ENCODE measurements at places on chromosomes 7 and 10. TPM values are rescaled to one million over a fixed set of nuclear protein-coding genes. Genes with fewer than 3 reads are reported as not detected.
A peak's percentile ranks its signal among the peaks of the same experiment; 100 is the strongest.

- no peak overlapping the region for H3K4me3 ChIP-seq
- peaks cover 9% of the 10 kb centered on the region for H3K4me1 ChIP-seq
- H3K27ac ChIP-seq: no peak overlapping the region
- H3K36me3 ChIP-seq: no peaks in the 10 kb centered on the region
Measured at GRCh38 chr10:110841767-110842267, 29.9 kb upstream of the PDCD4 start.

JCAD gene
- 1.3 TPM for total RNA-seq

DNA sequence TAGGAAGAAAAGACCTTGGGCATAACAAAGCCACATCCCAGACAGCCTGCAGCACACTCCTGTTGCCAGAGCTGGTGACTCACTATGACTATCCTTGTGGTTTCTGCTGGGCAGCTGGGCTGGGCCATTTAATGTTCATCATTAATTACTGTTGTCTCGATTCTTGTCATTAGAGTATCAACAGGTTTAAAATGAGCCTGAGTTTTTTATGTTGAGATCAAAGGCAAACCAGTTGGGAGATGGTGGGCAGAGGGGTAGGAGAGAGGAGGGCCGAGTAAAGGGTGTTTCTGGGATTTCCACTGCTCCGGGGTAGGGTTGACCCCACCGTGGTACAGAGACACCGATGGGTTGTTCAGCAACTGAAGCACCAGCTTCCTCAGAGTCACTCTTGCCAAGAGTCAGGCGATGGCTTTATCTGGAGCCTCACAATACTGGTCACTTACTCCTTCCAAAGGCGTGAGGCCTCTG lies 128.7 kb upstream of the LYZL1 start:
- H3K27me3 ChIP-seq: no peaks in the 10 kb centered on the region
- H3K4me1 ChIP-seq: peaks cover 15% of the 10 kb centered on the region
- no peaks in the 10 kb centered on the region for H3K36me3 ChIP-seq

- H3K36me3 ChIP-seq: no peaks in the 10 kb centered on the region
- no peak for DNase-seq
Measured at GRCh38 chr7:33750177-33750576, 155.2 kb upstream of the BMPER start.

DNA sequence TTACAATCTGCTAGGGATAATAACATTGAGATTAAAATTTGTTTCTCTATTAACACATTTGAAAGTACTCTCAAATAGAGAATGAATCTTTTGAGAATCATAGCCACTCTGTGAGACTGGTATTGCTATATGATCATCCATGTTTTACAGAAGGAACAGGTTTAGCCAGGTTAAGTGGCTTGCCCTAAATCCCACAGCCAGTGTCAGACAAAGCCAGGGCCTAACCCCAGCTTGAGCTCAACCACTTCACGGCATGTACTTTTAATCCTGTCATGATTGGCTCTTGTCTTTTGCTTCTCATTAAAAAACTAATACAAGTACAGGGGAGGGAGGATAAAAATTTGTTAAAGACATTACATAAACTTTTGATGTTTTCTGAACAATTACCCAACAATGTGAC lies 3.8 kb upstream of the ZNRF2 start:
- H3K27ac ChIP-seq: no peak overlapping the region
- DNase-seq: peak; percentile 50
- peaks cover 16% of the 10 kb centered on the region for H3K4me1 ChIP-seq
- H3K4me3 ChIP-seq: no peak overlapping the region

OR2A5 gene
- total RNA-seq: not detected

KAZALD1 gene
- total RNA-seq: 0.77 TPM

TNS3 gene
- total RNA-seq: 15.0 TPM

DNA2 gene
- 85.4 TPM for total RNA-seq

DNA sequence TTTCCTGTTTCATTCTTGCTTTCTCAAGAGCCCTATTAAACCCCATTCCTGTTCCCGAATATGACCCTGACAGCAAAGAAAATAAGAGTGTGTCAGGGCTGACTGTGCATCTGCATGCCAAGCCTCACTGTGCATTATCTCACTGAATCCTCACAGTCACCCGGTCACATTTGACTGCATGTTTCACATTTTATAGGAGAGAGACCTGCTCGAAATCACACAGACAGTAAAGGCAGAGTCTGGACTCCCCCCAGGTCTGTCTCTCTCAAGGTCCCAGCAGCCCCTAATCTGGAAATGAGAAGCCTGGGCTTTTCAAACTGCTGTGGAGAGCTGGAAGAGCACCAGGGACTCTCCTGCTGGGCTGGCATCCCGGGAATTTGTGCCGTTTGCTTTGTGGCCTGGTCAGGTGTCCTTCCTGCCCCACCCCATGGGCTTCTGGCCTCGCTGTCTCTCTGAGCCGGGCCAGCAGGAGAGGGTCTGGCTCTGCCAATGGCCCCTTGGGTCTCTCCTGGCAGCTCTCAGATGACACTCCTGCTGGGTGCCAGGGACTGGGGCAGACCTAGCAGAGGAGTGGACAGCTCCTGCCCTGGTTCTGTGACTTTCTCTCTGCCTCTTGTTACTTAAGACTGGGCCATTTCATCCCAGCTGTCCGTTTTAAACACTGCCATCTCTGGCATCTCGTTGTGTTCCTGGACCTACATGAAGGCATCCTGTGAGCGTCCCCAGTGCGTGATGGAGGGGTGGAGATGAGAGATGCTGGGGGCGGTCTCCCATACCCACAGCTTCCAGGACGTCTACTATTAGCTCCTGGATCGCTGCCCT lies 173.6 kb downstream of the ARHGAP12 start:
- peak; percentile 77 for DNase-seq
- peaks cover 49% of the 10 kb centered on the region for H3K4me1 ChIP-seq
- H3K27ac ChIP-seq: no peak overlapping the region
- no peaks in the 10 kb centered on the region for H3K36me3 ChIP-seq
- H3K27me3 ChIP-seq: no peaks in the 10 kb centered on the region

GRCh38 chr10:44715136-44715535 lies 196.0 kb upstream of the TMEM72 start:
- H3K4me1 ChIP-seq: no peaks in the 10 kb centered on the region
- no peaks in the 10 kb centered on the region for H3K36me3 ChIP-seq

DNA sequence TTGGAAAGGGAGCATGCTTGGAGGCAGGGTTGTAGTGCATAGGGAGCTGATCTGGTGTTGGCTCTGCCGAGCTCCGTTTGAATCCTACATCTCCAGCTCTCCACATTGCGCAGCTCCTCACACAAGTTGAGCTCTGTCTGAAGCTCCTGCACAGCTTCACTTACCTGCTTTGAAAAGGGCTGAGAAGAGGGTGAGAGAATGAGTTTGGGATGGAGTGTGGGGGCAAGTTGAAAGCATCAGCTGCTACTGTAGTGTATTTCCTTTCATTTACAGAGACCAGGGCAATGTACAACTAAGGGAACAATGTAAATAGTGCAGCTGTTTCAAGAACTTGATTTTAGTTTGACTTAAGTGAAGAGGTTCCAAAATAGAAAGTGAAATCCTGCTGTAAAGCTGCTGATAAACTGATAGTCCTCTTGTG lies 88.5 kb downstream of the VTI1A start:
- H3K4me3 ChIP-seq: no peak overlapping the region
- no peaks in the 10 kb centered on the region for H3K27me3 ChIP-seq
- no peak for DNase-seq
- H3K36me3 ChIP-seq: no peaks in the 10 kb centered on the region
- H3K4me1 ChIP-seq: peaks cover 56% of the 10 kb centered on the region

DNA sequence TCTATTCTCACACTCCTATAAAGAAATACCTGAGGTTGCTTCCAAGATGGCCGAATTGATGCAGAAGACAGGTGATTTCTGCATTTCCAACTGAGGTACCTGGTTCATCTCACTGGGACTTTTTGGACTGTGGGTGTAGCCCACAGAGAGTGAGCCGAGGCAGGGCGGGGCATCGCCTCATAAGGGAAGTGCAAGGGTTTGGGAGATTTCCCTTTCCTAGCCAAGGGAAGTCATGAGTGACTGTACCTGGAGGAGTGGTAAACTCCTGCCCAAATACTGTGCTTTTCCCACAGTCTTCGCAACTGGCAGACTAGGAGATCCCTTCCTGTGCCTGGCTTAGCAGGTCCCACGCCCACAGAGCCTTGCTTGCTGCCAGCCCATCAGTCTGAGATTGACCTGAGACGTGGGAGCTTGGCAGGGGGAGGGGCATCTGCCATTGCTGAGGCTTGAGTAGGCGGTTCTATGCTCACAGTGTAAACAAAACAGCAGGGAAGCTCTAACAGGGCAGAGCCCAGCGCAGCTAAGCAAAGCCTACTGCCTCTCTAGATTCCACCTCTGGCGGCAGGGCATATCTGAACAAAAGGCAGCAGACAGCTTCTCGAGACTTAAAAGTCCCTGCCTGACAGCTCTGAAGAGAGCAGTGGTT lies 152.2 kb downstream of the ARL4A start:
- no peak overlapping the region for H3K4me3 ChIP-seq
- no peaks in the 10 kb centered on the region for H3K27me3 ChIP-seq
- H3K4me1 ChIP-seq: peaks cover 5% of the 10 kb centered on the region
- no peaks in the 10 kb centered on the region for H3K36me3 ChIP-seq
- DNase-seq: peak; percentile 76

SLC26A3 gene
- total RNA-seq: not detected

- no peak overlapping the region for H3K4me3 ChIP-seq
- H3K36me3 ChIP-seq: peaks cover 30% of the 10 kb centered on the region
- peak; percentile 59 for DNase-seq
- no peak overlapping the region for H3K27ac ChIP-seq
Measured at GRCh38 chr7:135645296-135645904, 16.9 kb upstream of the STMP1 start.

Data from neural progenitor cell (in vitro differentiated cells).